ENCODE measurements at places on chromosomes 7 and 10.

GRCh38 chr7:87413951-87414793 lies 61.3 kb downstream of the ABCB4 start:
- DNase-seq, result no peak

GRCh38 chr10:123150986-123151736 lies 3.0 kb upstream of the BUB3 start:
- peak; percentile 67 for DNase-seq

DNA sequence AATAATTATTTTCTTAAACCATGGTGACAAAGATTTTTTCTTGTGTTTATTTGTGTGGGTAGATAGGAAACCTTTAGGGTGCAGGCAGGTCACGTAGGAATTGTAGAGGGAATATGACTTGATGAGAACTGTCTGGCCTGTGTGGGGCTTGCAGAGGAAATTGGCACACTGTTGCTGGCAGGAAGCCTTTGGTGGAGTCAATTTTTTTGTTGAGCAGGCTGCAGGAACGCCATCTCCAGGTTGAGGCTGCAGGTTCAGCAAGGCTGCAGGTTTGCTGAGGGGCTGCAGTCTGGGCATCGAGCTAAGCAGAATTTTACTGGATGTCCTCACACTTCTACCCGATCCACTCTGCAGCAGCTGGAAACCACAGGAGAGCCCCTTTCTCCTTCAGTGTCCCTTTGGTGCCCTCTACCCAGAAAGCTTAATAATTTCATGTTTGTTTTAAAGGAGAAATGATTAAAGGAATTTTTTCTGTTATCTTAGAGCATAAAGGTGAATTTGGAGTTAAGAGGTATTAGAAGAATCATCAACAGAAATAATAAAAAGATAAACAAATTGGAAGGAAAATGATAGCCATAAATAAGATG lies 37.0 kb downstream of the TBC1D12 start:
- peak; percentile 2 for DNase-seq

DNA sequence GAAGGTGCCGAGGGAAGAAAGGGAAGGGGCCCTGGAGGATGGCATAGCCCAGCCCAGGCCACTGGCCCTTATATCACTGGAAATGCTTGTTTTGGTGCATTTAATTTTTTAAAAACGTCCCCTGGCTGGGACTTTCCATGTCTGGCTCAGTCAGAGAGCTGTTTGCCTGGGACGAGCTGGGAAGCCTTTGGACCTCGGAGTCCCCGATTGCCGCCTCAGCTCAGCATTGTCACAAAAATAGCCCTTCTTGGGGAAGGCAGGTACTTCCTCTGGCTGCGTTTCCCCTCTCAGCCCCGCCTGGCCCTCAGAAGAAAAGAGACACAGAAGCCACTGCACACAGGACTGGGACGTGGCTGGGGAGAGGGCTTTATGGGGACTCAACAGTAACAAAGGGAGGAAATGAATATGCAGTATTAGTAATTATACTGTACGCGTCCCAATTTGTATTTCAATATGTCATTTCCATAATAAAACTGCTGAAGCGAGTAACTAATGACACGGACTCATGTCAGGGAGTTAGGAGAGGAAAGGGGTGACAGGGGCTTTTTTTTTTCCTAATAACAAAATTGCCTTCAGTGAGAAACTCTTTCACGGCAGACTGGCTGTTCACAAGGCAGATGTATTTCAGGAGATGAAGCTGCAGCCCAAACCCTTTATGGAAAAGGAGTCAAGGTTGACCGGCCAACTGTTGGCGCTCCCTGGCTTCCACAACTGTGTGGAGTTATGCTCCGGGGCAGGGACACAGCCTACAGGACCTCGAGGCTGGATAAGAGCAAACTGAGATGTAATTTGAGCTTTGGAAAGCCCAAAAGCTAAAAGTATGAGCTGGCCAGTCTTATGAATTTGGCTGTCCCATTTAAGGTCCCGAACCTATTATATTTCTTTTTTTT lies 31.0 kb upstream of the MXI1 start:
- DNase-seq, result no peak

GRCh38 chr10:24866604-24867583 lies 85.5 kb downstream of the PRTFDC1 start:
- DNase-seq, result peak; percentile 31

DNA sequence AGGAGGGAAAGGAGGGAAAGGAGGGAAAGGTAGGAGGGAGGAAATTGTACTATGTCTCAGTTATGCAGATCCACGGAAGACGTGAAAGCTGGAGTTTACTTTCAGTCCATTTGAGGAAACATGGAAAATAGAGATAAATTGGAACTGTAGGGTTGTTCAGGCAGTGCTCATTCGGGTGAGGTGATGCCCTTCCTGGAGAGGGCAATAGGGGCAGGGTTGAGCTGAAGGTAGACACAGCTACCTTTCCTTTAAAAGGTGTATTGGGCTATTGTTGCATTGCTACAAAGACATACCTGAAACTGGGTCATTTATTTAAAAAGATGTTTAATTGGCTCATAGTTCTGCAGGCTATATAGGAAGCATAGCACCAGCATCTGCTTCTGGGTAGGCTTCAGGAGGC lies 116.9 kb upstream of the PLXDC2 start:
- no peak for DNase-seq

DNA sequence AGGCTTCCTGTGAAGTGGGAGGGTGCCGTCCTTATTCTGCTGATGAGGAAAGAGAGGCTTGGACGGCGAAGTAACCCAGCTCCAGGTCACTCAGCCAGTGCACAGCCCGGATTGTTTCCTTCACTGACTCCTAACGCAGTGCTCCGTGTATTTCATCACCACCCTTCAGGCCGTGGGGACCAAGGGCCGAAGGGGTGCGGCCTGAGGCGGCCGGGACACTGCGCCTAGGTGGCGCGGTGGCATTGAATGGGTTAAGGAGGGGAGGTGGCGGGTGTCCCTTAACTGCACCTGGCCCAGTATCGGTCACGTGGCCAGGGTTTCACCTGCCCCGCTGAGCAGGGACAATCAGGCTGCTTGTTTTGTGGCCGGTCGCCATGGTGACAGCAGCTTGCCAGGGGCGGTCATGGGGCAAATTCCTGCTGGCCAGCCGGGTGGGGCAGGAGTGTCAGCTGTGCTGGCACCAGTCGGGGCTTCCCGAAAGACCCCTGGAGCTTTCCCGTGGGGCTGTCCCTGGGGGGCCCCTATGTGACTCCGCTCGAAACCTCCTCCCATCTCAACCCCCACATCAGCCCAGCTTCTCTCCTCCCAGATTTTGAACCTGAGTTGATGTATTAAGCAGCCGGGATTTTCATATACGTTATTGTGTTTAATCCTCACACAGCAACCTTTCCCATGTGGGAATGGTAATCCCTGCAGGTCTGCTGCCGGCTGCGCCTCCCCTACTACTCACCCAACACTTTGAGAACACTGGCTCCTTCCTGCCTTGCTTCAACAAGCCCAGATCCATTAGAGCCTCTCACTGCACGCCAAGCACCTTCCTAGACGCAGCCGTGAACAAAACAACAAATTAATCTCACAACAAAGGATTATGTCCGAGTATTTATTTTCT lies 4.4 kb upstream of the ABHD11 start:
- DNase-seq, result peak; percentile 100

All from RPMI8226 (cell line).